ENCODE measurements at places on chromosomes 5 and 9. TPM values are rescaled to one million over a fixed set of nuclear protein-coding genes. Genes with fewer than 3 reads are reported as not detected.

DNA sequence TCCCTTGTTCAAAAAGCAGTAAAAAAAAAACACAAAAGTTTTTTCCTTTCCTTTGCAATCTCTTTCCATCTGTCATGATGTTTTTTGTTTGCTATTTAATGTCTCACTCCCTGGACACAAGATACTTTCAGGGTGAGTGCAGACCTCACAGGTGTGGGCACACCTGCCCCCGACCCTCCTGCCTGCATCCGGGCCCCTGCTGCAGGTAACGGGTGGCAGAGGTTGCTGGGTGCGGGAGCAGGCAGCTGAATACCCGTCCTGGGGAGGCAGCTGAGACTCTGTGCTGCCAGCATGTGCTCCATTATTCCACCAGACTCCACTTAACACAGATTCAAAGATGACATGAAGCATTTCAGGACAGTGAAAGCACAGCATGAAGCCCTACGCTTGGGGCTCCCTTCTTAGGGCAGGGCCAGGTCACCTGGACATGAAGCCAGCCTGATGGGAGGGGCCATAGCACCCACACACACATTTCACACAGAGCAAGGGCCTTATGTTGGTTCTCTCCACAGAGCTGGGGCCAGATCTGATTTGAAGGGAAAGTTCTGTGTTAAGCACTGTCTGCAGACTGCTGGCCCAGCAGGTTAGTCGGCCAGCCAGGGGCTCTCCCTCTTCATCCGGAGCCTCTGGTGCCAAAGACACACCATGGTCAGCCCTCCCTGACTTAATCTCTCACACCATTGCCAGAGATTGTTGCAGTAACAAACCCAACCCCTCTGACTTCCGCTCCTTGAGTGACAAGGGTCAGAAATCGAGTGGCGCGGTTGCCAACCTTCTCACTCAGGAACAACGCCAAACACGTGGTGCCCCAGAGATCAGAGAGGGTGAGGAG lies 13.0 kb downstream of the NEK6 start:
- H3K27me3 ChIP-seq, result no peaks in the 10 kb centered on the region
- H3K27ac ChIP-seq, result no peak overlapping the region
- H3K36me3 ChIP-seq, result peaks cover 31% of the 10 kb centered on the region
- no peak for DNase-seq

- no peaks in the 10 kb centered on the region for H3K4me1 ChIP-seq
- DNase-seq, result no peak
- H3K36me3 ChIP-seq, result no peaks in the 10 kb centered on the region
- H3K27ac ChIP-seq, result no peak overlapping the region
- no peaks in the 10 kb centered on the region for H3K27me3 ChIP-seq
- H3K4me3 ChIP-seq, result no peak overlapping the region
Observed at GRCh38 chr5:162248107-162248713, 180.6 kb downstream of the GABRG2 start.

- no peaks in the 10 kb centered on the region for H3K27me3 ChIP-seq
- peaks cover 4% of the 10 kb centered on the region for H3K4me1 ChIP-seq
- peak overlapping the region; percentile 36 for H3K4me3 ChIP-seq
- no peaks in the 10 kb centered on the region for H3K36me3 ChIP-seq
- no peak overlapping the region for H3K27ac ChIP-seq
Observed at GRCh38 chr9:121298689-121299466, 30.9 kb downstream of the GSN start.

DNA sequence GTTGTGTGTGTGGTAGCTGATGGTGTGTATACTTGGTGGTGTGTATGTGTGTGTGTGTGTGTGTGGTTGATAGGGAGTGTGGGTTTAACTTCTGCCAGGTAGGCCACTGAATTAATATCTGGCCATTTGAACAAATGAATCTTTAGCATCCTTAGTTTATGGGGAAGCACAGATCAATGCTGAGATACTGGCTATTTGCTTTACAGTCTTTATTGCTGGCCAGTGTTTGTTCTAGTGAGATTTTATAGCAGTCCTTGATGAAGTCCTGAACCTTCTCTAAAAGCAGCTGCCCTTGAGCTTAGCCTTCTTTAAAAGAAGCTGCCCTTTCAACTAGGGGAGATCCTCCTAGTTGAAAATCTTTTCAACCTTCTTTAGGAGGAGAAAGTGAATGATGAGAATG lies 69.3 kb downstream of the MACIR start:
- no peaks in the 10 kb centered on the region for H3K4me1 ChIP-seq
- no peak overlapping the region for H3K4me3 ChIP-seq
- no peaks in the 10 kb centered on the region for H3K27me3 ChIP-seq
- no peak overlapping the region for H3K27ac ChIP-seq
- H3K36me3 ChIP-seq, result no peaks in the 10 kb centered on the region

GRCh38 chr9:25519286-25519685 lies 159.0 kb downstream of the TUSC1 start:
- H3K27me3 ChIP-seq, result no peaks in the 10 kb centered on the region
- H3K36me3 ChIP-seq, result no peaks in the 10 kb centered on the region
- no peak overlapping the region for H3K4me3 ChIP-seq
- no peaks in the 10 kb centered on the region for H3K4me1 ChIP-seq

GRCh38 chr5:68330574-68330973 lies 115.0 kb downstream of the PIK3R1 start:
- no peaks in the 10 kb centered on the region for H3K36me3 ChIP-seq
- DNase-seq, result no peak
- no peaks in the 10 kb centered on the region for H3K27me3 ChIP-seq
- no peak overlapping the region for H3K27ac ChIP-seq
- H3K4me3 ChIP-seq, result no peak overlapping the region

- H3K4me1 ChIP-seq, result no peaks in the 10 kb centered on the region
- no peaks in the 10 kb centered on the region for H3K27me3 ChIP-seq
- DNase-seq, result no peak
- H3K36me3 ChIP-seq, result no peaks in the 10 kb centered on the region
- H3K4me3 ChIP-seq, result no peak overlapping the region
- H3K27ac ChIP-seq, result no peak overlapping the region
Observed at GRCh38 chr5:16733331-16734006, 116.7 kb upstream of the RETREG1 start.

DNA sequence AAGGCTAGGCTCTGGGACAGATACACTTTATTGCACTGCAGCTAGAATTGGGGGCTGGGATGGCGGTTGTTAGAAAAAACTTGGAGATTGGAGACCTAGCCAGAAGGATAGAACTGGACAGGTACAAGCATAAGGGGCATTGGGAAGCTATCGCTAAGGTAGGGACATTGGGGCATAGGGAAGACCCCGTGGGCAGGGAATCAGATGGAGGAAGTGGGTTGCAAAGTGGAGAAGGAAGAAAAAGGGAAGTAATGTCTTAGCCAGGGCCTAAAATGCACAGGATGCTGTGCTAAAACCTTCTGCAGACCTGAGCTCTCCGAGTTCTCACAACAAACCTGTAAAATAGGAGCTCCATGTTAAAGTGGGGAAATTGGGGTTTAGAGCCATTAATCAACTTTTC lies 178.2 kb downstream of the ZDHHC21 start:
- H3K4me3 ChIP-seq, result no peak overlapping the region
- no peak for DNase-seq
- no peaks in the 10 kb centered on the region for H3K36me3 ChIP-seq
- no peaks in the 10 kb centered on the region for H3K27me3 ChIP-seq
- no peak overlapping the region for H3K27ac ChIP-seq
- no peaks in the 10 kb centered on the region for H3K4me1 ChIP-seq

DNA sequence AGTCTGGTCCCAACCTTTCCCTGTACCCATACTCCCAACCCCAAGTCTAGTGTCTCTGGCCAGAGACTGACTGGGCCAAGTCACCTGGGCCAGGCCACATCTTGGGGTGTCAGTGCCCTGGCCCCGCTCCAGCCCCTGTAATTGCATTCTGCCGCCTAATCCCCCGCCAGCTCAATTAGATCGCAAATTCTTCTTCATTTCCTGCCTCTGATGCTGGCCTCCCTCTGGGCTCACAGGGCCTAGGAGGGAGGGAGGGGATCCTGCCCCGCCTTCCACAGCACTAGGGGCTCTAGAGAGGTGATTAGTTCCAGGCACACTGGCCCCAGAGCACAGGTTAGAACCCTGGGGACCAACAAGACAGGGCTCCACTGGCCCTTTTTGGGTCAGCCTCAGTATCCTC lies 5.5 kb downstream of the CXXC5 start:
- no peaks in the 10 kb centered on the region for H3K36me3 ChIP-seq
- no peak for DNase-seq
- peak overlapping the region; percentile 66 for H3K4me3 ChIP-seq
- no peaks in the 10 kb centered on the region for H3K27me3 ChIP-seq
- peak overlapping the region; percentile 91 for H3K27ac ChIP-seq

- no peak overlapping the region for H3K4me3 ChIP-seq
- no peaks in the 10 kb centered on the region for H3K27me3 ChIP-seq
- H3K27ac ChIP-seq, result no peak overlapping the region
- no peaks in the 10 kb centered on the region for H3K36me3 ChIP-seq
- peak; percentile 16 for DNase-seq
Observed at GRCh38 chr5:94849821-94850736, 231.6 kb downstream of the SLF1 start.

- no peak overlapping the region for H3K4me3 ChIP-seq
- H3K27ac ChIP-seq, result no peak overlapping the region
- no peak for DNase-seq
- H3K4me1 ChIP-seq, result peaks cover 8% of the 10 kb centered on the region
- H3K27me3 ChIP-seq, result no peaks in the 10 kb centered on the region
Observed at GRCh38 chr5:142780871-142781270, 10.7 kb downstream of the ARHGAP26 start.

The THBS4 gene
- total RNA-seq, result 1.1 TPM

The TPD52L3 gene
- not detected for total RNA-seq
